ENCODE measurements at places on chromosomes 16 and 17.

DNA sequence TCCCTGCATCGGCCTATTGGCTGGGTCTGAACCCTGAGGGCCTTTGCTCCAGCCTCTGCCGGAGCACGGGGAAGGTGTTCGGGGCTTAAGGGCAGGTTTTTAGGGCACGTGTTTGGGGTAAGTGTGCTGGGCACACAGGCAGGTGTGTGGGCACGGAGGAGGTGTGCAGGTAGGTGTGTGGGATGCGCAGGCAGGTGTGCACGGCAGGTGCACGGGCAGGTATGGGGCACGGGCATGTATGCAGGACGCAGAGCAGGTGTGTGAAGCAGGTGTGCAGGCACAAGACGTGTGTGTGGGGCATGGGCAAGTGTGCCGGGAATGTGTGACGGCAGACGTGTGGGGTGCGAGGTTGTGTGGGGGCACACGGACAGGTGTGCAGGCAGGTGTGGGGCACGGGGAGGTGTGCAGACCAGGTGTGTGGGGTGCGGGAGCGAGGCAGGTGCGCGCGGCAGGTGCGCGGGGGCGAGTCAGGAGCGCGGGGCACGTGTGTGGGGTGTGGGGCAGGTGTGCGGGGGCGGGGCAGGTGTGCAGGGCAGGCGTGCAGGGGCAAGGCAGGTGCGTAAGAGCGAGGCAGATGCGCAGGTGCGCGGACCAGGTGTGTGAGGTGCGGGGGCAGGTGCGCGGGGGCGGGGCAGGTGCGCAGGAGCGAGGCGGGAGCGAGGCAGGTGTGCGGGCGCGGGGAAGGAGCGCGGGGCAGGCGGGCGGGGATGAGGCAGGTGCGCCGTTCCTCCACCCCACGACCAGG lies 28.6 kb upstream of the METRNL start:
- DNase-seq, result no peak

- no peak for DNase-seq
Measured at GRCh38 chr16:56984639-56985038, 4.7 kb upstream of the NLRC5 start.

DNA sequence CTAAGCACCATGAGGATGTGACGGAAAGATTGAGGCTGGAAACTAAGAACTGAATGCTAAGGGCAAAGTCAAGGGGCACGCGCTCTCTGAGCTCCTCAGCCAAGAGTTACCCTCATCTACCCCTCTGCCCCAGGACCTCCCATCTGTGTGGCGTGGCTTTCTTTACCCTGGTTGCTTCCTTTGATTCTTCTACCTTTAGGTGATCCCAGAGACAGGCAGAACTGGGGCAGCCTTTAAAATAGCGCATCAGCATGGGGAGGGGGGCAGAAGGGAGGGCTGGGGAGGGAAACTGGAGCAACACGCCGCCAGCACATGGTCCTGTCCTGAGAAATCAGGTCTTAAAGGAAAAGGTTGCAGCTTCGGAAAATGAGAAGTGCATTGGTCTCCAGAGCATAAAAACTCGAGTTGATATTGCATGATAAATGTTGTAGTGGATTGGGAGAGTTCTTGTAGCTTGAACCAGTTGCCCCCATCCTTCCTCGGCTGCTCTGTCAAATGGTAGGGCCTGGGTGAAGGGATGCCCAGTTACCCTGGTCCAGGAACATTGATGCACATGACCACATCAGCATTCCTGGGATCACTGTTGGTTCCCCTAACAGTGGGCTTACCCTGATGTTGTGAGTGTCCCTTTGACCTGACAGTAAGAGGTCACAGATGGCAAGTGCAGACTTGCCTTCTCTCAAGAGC lies 29.7 kb downstream of the LDHD start:
- DNase-seq, result no peak

DNA sequence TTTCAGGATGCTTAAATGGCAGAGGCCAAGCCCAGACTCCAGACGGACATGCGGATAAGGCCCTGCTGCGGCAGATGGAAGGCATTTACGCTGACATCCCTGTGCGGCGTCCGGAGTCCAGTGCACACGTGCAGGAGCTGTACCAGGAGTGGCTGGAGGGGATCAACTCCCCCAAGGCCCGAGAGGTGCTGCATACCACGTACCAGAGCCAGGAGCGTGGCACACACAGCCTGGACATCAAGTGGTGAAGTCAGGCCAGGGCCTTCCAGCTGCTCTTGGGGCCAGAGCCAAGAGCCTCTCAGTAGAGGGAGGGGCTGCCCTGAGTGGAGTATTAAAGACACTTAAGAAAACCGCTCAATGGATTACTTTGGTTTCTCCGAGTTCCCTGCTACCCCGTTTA lies 29.4 kb downstream of the NARF start:
- no peak for DNase-seq

- no peak for DNase-seq
Measured at GRCh38 chr17:38749223-38750043, 1.3 kb upstream of the PCGF2 start.
